HEK293T (cell line): ENCODE measurements at places on chromosomes 6 and 20.

DNA sequence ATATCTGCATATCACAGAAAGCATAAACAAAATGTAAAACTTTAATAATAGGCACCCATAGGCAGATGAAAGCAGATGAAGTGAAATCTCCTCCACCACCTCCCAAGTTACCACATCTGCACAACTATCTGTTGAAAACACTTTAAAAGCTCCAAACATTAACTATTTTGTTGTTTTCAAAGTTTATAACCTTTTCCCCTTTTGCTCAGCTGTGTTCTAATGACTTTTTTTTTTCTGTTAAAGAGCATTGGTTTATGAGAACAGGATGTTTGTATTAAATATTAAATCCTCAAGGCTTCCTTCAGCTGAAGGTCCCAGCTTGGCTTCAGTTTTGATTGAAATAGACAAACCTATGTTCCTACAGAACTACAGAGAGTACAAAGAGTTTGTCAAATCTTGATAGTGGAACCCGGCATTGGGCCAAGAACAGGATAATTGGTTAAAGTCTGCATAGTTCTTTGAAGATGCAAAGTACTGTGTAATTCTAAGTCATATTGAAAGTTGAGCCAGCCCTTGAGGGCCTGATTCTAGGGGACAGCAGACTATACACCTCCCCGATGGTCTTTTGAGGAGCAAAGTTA, 255.1 kb upstream of the JAG1 start:
- no peak for DNase-seq

DNA sequence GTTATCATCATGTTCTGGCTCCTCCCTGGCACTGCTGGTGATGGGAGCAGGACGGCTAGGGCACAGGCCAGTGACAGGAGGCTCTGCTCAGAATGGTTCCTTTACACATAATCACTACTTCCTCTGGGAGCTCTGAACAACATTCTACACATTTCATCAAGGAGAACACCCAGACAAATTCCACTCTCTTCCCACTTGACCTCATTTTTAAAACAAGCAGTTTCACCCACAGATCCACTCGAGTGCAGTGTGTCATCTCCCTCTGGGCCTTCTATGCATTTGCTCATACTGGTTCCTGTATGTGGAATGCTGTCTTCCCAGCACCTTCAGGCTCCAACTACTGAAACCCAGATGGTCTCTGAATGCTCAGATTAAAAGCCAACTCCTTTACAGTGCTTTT, 84.8 kb downstream of the ELOVL5 start:
- no peak for DNase-seq

DNA sequence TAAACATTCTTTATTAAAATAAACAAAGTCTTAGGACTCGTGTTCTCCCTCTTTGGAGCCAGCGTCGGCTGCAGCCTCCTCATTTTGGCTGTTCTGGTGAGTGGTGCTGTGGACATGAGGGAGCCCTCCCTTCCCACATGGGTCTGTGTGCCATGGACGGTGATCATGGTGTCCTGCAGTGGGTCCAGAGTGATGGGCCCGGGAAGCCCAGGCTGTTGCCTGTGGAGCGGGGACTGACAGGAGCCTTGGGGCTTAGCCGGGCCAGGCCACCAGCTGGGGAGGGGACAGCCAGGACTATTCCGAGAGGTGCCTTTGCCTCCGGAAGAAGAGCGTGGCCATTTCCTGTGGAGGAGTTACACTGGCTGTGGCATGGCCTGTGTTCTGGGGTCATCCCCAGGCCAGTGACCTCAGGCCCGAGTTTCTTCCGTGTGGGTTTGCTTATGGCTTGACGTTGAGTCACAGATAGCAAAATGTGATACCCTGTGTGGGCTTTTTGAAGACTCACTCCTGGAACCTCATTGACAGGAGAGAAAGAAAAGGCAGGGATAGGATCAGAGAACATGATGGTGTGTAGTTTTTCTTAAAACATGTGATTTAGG, 153.4 kb downstream of the DTNBP1 start:
- no peak for DNase-seq

DNA sequence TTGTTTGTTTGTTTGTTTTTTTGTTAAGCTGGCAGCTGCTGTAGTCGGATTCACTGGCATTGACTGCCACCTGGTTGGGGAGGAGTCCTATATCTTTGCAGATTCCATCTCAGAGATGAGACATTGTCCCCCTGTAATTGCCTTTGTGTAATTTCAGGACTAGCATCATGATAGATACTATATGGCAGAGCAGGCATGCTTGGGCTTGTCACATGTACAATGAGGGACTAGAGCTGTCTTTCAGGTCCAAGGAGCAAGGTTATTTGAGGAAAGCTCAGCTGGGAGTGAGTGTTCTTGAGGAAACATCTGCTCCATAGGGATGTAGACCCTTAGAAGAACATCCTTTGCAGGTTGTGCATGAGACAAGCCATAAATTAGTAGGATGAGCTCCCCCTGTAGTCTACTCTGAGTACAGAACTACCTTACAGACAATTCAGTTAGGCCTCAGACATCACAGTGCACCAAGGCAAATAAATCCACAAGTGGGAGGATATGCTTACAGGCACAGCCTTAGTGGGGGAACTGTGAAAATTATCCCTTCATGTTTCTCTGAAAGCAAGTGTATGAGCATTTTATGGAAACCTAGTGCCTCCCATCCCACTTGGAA, 62.1 kb downstream of the BMP2 start:
- DNase-seq = no peak

GRCh38 chr6:139743664-139744437, 369.4 kb upstream of the CITED2 start:
- no peak for DNase-seq

- no peak for DNase-seq
These were observed 851 bp downstream of the SNX5 start for GRCh38 chr20:17967521-17968365.

DNA sequence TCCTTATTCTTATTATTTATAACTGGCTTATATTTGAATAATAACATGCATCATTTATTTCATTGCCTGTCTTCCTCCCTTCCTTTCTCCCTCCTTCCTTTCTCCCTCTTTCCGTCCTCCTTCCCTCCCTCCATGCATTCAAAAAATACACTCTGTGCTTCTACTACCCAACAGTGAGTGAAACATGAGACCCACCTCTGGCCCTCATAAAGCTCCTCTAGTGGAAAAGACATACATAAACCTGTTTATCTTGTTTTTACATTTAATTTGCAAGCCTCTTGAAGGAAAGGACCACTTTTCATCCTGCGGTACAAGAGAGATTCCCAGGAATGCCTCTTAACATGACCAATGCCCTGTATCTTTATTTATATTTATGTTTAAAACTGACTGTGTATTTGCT, 21.8 kb upstream of the ISM1 start:
- peak; percentile 16 for DNase-seq

GRCh38 chr20:21234806-21235483, 68.2 kb upstream of the XRN2 start:
- no peak for DNase-seq

GRCh38 chr6:46234156-46234556, 63.4 kb upstream of the ENPP5 start:
- no peak for DNase-seq

DNA sequence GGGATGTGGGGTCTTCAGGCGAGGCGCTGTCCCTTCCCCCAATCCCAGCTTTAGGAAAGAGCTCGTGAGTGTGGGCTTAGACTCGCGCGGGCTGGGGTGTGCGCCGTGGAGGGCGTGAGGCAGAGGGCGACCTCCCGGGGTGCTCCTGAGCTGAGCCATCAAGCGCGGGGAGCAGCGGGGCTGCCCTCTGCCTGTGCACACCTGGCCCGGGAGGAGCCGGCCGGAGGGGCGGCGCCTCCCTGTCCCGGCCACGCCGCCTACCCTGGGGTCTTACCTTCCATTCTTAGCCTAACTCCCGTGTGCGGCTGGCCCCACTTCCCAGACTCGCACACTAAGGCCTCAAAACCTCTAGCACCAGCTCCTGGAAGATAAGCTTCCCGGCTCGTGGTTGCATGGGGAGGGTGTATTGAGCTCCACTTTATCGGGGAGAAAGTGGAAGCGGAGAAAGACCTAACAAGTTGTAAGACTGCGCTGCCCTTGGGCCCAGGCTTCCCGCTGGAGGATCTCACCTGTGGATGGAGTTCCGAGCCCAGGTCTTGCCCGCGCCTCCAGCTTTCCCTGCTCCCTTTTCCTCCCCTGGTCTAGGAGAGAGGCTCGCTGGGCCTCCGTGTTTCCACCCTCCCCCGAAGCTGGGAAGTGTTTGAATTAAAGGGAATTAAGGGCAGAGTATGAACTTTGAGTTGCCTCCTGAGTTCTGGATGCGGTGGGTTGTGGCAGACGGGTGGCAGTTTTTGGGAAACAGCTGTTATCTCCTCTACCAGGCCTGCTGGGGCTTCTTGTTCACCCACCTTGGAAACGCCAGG, 1.2 kb downstream of the DNMT3B start:
- DNase-seq = no peak

DNA sequence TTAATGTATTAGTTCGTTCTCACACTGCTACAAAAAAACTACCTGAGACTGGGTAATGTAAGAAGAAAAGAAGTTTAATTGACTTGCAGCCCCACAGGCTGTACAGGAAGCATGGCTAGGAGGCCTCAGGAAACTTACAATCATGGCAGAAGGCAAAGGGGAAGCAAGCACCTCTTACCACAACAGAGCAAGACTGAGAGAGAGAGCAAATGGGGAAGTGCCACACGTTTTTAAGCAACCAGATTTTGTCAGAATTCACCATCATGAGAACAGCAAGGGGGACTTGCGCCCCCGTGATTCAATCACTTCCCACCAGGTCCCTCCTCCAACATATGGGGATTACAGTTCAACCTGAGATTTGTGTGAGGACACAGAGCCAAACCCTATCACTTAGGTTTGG, 70.8 kb upstream of the SRSF6 start:
- DNase-seq = no peak

GRCh38 chr20:24499472-24499871, 30.0 kb downstream of the SYNDIG1 start:
- no peak for DNase-seq

DNA sequence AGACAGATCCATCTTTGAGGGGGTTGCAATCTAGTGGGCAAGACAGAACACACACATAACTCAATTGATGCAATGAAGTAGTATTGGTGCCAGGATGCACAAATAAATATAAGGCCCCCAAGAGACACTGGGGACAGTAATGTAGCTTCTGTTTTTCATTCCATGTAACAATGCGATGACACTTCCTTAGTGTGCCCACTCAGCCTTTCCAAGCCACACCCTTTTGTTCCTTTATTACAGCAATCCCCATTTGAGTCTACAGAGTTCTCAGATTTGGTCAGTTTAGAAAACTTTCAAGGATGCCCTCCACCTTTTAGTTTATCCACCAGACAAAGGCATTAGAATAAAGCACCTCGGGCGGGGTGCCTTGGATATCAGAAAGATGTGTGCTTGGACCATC, 15.5 kb downstream of the TGM3 start:
- no peak for DNase-seq

GRCh38 chr6:126010040-126010439, 23.7 kb downstream of the TRMT11 start:
- no peak for DNase-seq

DNA sequence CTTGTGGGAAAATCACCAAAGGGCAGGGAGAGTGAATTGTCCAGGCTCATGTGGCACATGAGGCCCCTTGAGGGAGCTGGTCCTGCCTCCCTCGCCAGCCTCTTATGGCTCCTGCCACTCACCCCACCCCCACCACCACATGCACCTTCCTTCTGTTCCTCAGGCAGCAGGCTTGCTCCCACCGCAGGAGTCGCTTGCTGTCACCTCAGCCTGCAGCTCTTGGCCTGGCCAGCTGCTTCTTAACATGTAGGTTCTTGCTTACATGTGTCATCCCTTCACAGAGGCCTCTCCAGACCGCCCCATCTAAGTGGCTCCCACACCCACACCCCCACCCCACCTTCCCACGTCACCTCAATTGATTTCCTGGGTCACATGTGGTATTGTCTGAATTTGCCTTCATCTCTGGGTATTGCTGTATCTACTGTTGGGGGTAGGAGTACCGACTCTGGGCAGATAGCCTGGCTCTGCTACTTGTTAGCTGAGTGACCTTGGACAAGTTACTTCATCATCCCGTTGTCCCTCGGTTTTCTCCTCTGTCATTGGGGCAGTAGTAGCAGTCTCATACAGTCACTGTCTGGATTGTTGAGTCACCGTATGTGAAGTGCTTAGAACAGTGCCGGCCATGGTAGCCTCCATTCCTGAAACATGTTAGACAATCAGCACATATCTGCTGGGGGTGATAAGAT, 41.7 kb downstream of the SLC9A8 start:
- no peak for DNase-seq

GRCh38 chr6:137210903-137211302, 8.3 kb downstream of the IFNGR1 start:
- DNase-seq = no peak

GRCh38 chr6:6256886-6257285, 63.6 kb downstream of the F13A1 start:
- DNase-seq = no peak

DNA sequence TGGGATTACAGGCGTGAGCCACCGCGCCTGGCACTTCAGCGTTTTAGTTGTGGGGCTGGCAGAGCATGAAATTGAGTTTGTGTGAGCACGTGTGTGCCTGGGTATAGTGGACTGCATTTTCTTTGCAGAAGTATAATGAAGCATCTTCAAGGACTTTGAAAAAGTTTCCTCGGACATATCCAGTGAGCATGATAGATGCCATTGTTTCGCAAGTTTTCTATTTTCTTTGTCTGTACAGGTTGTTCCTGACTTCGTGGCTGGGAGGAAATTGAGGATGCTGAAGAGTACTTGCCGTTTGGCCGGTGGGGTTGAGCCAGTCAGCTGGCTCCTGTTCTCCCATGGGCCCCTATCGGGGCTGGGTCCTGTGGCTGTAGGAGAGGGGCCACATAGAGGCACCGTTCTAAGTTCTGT, 55.9 kb downstream of the RREB1 start:
- no peak for DNase-seq

DNA sequence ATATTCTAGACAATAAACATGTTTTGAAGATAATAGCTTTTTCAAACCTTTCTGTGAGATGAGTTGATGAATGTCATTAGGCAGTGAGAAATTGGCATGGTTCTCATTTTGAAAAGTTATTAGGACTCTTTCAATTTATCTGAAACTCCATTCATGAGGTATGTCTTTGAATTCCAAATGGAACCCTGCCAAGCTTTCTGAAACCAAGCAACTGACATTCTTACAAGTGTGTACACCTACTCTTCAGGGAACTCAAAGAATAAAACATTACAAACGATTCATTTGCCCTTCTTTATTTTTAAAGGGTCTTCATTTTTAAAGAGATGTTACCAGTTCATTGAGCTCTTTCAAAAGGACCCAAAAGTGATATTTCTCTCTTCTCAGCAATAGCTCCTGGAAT, 2.1 kb upstream of the TRDN start:
- DNase-seq = no peak

GRCh38 chr6:30450909-30451841, 38.1 kb upstream of the HLA-E start:
- no peak for DNase-seq
